ENCODE measurements at places on chromosomes 16 and 17. TPM values are rescaled to one million over a fixed set of nuclear protein-coding genes. Genes with fewer than 3 reads are reported as not detected.

DNA sequence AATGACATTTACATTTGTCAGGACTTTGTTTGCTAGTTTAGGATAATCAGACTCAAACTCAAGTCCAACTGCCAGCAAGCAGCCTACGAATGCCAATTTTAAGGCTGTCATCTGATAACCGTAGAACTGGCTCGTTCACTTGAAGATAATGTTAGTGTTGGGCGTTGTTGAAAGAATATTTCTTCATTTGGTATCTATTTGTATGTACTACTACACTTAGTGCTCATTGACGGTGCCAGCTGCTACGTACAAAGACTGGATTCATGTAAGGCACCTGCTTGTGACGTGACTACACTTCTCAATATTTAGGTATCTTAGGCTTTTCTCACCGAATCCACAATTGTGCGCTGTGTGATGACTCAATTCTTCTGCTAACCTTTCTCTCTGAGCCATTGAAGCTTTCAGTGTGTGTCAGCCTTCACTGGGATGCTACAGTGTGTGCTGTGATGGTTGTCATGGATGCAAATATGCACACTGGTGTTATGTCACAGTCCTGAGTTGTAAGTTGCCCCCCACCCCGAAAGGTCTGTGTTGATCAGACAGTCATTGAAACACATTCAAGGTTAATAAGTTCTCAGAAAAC is 5.7 kb downstream of the ATP2C2 start:
- no peak overlapping the region for H3K4me3 ChIP-seq
- H3K27me3 ChIP-seq: peaks cover 62% of the 10 kb centered on the region
- no peak overlapping the region for H3K27ac ChIP-seq

DNA sequence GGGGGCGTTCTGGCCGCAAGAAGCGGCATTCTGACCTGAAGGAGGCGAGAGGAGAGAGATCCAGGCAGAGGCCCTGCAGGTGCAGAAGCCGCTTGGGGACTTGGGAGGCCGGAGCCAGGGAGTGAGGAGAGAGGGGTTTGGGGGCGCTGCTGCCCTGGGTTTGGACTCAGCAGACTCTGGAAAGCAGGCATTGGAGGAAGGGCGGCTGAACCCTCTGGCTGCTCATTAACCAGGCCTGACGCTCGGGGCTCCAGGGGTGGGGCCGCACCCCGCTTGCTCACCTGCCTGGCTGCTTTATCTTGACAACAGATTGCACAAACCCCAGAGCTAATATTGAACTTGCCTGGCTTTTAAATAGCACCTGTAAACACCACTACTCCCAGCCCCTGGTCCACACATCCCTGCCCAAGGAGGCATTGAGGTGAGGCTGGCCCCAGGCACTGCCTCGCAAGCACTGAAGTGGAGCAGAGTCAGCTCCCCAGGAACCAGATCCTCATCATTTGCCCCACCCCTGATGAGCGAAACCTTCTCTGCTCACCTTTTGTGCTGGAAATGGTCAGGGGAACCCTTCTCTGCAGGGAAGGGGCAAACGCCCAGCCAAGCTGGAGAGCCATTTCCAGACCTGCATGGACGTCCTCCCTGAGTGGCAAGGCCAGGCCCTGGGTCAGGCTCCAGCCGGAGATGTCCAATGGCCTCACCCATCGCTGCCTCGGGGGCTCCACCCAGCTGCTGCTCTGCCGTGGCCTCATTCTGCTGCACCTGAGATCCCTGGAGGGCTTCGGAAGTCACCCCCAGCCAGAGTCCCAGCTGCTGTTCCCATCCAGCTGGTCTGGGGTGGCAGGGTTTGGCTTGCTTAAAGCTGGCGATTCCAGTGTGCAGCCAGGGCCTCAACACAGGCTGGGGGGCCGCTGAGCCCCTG is 190.2 kb upstream of the GSE1 start:
- H3K4me3 ChIP-seq: no peak overlapping the region
- H3K27ac ChIP-seq: no peak overlapping the region
- peaks cover 21% of the 10 kb centered on the region for H3K4me1 ChIP-seq
- no peak for DNase-seq
- no peaks in the 10 kb centered on the region for H3K27me3 ChIP-seq
- no peaks in the 10 kb centered on the region for H3K36me3 ChIP-seq

GRCh38 chr17:12959441-12959840 is 58.4 kb downstream of the ELAC2 start:
- no peaks in the 10 kb centered on the region for H3K4me1 ChIP-seq
- H3K4me3 ChIP-seq: no peak overlapping the region
- no peak for DNase-seq
- no peaks in the 10 kb centered on the region for H3K27me3 ChIP-seq
- H3K27ac ChIP-seq: no peak overlapping the region

GRCh38 chr16:85348911-85349334 is 236.7 kb upstream of the CIBAR2 start:
- H3K27ac ChIP-seq: no peak overlapping the region
- no peak for DNase-seq
- H3K36me3 ChIP-seq: no peaks in the 10 kb centered on the region
- peaks cover 38% of the 10 kb centered on the region for H3K4me1 ChIP-seq
- H3K27me3 ChIP-seq: no peaks in the 10 kb centered on the region
- no peak overlapping the region for H3K4me3 ChIP-seq

DNA sequence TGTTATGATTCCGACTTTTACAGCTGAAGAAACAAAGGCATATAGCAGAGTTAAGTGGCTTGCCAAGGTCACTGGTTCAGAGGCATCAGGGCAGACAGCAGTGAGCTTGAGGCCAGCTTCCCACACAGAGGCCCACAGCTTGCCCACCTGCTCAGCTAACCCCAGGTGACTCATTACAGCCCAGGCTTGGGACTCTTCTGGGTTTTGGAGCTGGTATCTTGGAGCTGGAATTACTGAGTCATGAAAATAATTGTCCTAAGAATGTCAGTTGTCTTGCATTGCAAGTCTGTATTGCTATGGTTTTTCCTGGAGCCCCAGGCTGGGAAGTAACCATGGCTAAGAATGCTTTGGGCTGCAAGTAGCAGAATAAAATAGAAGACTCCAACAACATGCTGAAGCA is 32.4 kb upstream of the IRX3 start:
- H3K36me3 ChIP-seq: no peaks in the 10 kb centered on the region
- H3K4me1 ChIP-seq: no peaks in the 10 kb centered on the region
- no peaks in the 10 kb centered on the region for H3K27me3 ChIP-seq
- H3K27ac ChIP-seq: no peak overlapping the region
- DNase-seq: no peak

- no peaks in the 10 kb centered on the region for H3K4me1 ChIP-seq
- no peaks in the 10 kb centered on the region for H3K27me3 ChIP-seq
- H3K27ac ChIP-seq: no peak overlapping the region
- H3K4me3 ChIP-seq: no peak overlapping the region
Measured at GRCh38 chr17:41437769-41438168, 3.0 kb downstream of the KRT38 start.

DNA sequence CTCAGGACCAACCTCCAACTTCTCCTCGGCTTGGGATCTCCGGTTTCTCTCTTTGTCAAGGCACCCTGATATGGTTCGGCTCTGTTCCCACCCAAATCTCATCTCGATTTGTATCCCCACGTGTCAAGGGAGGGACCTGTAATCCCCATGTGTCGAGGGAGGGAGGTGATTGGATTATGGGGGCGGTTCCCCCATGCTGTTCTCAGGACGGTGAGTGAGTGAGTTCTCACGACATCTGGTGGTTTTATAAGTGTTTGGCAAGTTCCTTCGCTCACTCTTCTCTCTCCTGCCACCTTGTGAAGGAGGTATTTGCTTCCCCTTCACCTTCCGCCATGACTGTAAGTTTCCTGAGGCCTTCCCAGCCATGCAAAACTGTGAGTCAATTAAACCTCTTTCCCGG is 117.9 kb downstream of the SEC14L1 start:
- no peaks in the 10 kb centered on the region for H3K4me1 ChIP-seq
- peak; percentile 35 for DNase-seq
- H3K4me3 ChIP-seq: no peak overlapping the region
- no peaks in the 10 kb centered on the region for H3K27me3 ChIP-seq
- no peak overlapping the region for H3K27ac ChIP-seq
- H3K36me3 ChIP-seq: no peaks in the 10 kb centered on the region

GRCh38 chr16:19474617-19475016 is 47.3 kb downstream of the GDE1 start:
- no peaks in the 10 kb centered on the region for H3K36me3 ChIP-seq
- H3K4me3 ChIP-seq: no peak overlapping the region
- no peaks in the 10 kb centered on the region for H3K27me3 ChIP-seq
- H3K27ac ChIP-seq: no peak overlapping the region

- H3K27me3 ChIP-seq: no peaks in the 10 kb centered on the region
- no peak for DNase-seq
- H3K4me1 ChIP-seq: peaks cover 3% of the 10 kb centered on the region
- no peaks in the 10 kb centered on the region for H3K36me3 ChIP-seq
- no peak overlapping the region for H3K4me3 ChIP-seq
Measured at GRCh38 chr16:49496656-49497055, 123.1 kb downstream of the C16orf78 start.

The EPX gene
- not detected for total RNA-seq

The B3GNT9 gene
- total RNA-seq: 13.8 TPM
